ENCODE measurements at places on chromosomes 7 and 10.
A peak's percentile ranks its signal among the peaks of the same experiment; 100 is the strongest.

- DNase-seq, result no peak
Observed at GRCh38 chr7:117154721-117155120, 168.1 kb downstream of the WNT2 start.

- no peak for DNase-seq
Observed at GRCh38 chr10:88620441-88620840, 33.9 kb downstream of the LIPJ start.

DNA sequence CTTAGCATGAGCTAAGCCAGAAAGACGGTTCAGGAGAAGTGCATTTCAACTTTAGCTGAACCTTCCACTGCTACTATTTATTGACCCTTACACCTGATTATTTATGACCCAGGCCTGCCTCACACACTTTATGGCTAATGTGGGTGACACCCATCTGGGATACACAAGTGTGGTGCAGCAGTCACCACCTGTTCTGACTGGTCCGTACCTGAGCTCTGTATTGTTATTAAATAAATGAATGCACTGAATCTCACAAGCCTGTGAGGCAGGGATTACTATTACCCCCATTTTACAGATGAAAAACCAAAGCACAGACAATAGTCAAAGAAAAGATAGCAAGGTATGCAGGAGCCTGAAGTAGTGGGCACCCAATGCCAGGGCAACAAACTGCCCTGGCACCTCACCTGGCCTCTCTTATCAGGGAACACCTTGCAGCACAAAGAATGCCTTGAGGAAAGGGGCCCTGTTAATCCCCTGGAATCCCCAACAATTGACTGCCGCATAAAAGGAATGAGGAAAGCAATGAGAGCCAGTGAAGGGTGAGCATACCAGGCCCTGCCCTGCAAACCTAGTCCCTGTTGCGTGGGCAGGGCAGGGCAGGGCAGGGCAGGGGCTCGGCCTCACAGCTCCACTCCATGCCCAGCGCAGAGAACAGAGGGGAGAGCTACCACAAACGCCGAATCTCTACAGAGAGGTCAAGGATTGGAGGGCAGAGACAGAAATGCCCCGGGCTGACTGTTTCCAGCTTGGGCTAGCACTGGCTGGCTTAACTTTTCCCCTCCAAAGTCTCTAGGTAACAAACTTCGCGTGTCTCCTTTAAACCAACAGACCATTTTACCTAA is 1.3 kb downstream of the ANXA11 start:
- peak; percentile 61 for DNase-seq

- no peak for DNase-seq
Observed at GRCh38 chr10:639751-640672, 49.5 kb downstream of the DIP2C start.

GRCh38 chr7:102284399-102284798 is 2.3 kb upstream of the SH2B2 start:
- no peak for DNase-seq

DNA sequence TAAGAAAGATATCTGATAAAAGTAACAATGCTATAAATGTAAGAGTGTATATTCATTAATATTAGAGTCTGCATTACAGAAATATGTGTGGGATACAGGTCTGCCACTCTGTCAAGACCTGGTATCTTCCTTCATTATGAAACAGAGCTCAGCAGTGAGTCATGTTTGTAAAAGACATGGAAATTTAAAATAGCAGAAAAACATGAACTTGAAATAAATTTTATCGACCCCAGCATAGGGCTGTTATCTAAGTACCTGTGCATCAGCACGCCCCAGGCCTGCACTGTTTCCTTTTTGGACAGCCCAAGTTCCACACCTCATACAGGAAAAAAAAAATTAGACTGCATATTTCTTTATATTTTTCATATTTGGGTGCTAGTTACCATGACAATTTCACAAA is 58.0 kb upstream of the ZPBP start:
- DNase-seq, result no peak

DNA sequence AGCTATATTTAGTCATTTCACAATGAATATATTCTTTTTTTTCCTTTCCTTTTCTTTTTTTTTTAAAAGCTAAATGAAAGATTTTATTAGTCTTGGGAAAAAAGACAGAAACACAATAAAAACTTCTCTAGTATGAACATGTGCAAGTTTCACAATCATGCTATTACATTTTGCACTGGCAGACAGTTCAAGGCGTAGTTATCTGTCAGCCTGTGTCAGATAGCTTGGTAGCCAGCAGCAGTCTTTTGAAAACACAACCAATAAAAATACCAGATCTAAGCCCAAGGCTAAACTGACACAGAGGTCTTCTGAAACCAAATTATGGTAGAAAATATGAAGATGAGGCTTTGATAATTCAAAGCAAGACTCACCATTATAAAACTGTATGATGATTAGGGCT is 205.8 kb upstream of the TEX47 start:
- DNase-seq, result no peak

DNA sequence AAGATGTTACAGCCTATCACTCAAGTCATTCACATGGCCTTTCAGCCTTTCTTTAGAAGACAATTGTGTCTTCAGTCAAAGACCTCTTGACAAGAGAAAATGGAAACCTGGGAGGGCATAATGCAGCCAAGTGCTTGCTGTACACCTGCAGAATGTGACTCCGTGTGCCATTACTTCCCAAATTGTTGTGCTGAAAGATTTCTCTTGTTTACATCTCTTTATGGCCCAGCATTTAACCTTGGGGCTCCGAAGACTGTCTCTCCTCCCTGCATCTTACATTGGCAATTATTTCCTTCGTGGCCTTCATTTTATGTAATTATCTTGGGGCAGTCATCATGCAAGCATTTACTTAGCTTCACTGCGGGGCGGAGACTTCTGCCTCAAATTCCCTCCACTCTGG is 287.0 kb downstream of the TCF7L2 start:
- DNase-seq, result no peak

DNA sequence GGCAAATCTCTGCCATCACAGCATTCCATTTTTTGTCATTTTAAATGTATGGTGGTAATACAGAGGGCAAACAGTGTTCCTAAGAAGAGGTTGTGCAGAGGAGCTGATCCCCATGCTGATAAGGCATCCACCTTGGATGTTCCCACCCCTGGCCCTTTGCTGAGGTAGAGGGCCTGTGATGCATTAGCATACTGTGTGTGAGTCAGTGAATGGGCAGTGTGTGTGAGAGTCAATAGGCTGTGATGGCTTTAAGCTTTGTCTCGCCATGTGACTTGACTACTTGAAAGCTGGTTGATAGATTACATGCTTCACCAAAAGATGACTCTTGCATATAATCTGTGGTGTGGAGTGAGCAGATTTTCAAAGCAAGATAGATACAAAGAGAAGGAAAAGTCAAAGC is 81.3 kb downstream of the INSYN2A start:
- no peak for DNase-seq

DNA sequence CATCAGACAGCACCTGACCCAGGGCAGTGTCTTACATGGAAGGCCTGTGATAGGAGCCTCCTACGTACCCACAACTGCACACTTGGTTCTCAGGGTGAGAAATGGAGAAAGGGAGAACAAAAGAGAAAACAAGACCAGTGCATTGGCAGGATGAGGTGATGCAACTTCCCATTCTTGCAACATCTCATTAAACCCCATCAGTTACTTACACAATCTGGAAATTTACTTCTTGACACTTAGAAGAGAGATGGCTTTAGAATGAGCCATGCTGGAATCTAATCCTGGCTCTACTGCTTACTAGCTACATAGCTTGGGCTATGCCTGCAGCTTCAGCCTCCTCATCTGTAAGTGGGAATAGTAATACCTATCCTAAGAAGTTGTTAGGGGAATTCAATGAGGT is 391.7 kb downstream of the KCNMA1 start:
- DNase-seq, result peak; percentile 14

DNA sequence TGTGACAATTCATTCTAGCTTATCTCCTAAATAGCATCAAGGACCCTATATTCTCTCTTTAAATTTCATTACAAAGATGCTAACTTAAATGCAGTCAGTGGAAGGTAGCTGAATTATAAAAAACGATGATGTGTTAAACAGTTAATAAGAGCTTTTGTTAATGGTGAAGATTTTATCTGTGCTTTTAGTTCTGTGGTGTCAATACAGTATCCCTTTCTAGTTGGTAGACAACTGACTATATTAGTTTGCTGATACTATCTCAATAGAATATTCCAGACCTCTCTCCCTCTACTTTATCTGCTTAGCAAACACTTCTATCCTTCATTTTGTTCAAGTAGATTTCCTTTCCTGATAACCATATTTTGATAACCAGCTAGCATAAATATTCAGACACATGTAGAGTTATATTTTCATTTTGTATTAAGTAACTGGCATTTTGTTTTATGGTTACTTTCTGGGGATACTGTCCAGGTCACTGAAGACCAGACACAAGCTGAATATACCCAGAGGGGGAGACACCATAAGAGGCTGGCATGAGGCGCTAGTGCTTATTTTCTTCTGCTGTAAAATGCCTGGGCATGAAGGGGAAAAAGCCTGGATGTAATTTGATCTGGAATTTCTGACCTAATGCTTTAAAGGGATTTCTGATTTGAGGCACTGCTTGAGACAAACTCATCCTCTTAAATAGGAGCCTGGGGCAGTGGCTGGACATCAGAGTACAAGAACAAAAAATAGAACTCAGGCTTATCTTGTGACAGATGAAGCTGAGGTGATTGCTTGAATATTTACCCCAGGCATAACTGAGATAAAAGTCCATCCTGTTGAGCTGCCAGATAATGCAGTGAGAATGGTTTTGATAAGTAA is 197.5 kb downstream of the MALRD1 start:
- DNase-seq, result no peak

DNA sequence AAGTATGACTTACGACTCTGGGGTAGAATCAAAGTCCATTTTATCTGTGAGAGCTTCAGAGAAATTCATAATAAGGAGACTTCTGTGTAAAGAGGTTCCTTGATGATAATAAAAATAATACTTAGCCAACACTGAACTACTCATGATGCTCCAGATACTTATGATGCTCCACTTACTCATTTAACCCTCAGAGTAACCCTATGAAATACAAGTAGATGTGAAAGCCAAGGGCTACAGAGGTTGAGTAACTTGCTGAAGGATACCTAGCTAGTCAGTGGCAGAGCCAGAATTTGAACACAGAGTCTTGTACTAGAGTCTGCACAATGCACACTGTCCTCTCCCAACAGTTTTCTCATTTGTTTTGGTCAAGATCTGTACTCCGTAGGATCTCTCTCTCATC is 89.5 kb downstream of the HECW1 start:
- DNase-seq, result peak; percentile 43

DNA sequence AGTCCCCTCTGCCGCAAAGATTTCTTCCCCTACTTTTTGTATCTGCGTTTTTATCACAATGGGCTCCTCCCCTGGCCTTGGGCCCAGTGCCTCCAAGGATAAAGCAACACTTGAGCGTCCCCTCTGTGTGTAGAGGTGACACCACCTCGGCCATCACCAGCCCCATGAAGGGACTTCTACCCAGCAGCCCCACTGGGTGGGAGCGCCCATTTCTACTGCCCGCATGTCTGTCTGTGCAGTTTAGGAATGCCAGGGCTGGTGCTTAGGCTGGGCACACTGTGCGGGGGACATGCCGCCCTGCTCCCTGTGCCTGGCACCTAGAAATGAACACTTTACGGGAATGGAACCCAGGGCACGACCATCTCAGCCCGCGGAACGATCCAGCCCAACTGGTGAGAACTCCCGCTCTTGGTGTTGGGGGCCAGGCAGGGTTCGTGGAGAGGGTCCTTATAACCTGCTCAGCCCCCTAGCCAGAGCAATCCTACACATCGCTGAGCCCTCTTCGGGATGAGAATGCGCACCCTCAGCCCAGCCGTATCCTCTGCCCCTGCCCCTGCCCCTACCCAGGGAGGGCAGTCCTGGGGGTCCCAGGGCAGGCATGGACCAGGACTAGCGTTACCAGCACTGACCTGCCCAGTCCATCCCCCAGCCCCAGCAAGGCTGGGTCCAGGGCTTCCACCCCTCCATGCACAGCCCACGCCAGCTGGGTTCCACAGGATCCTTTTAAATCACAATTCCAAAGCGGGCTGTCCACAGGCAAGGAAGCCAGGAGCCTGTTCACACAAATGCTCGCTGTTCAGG is 12.8 kb downstream of the CRYGN start:
- DNase-seq, result no peak

DNA sequence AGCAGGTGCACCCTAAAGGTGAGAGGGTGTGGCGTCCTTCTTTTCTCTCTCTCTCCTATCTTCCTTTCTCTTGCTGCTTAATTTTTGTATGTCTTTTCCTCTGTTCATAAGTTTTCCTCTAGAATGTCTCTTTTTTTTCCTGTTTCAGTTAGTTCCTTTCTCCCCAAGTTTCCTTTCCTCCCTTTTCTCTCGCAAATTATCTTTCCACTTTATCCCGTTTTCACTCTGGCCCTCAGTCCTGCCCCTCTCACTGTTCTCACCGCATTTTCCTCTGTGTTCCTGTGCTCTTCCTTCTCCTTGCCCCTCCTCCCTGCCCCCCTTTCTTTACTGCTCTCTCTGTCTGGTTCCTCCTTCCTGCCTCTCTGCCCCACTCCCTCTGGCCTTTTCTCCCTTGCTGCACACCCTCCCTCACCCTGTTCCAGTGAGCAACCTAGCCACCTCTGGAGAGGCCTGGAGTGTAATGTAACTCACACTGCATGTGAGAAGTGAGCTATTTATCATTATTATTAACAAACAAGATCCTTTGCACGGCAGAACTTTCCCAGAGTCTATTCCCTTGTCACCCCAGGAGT is 158.5 kb downstream of the C10orf105 start:
- no peak for DNase-seq

GRCh38 chr10:121914661-121915060 is 13.2 kb downstream of the ATE1 start:
- DNase-seq, result no peak

DNA sequence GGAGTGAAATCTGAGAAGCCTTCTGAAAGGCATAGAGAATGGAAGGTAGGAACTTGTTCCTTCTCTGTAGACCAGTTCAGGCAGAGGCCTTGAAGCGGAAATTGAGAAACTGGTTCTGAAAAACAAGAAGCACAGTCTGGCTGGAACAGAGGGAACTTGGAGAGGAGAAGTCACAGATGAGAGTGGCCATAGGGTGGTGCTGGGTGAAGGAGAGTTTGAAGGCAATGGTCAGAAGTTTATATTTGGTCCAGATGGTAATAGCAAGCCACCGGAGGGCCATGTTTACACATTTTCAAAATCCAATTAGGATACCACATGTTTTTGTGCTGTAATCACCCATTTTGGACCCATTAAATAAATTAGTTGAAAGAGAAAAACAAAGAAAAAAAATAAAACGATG is 692.5 kb downstream of the INHBA start:
- no peak for DNase-seq

- peak; percentile 20 for DNase-seq
Observed at GRCh38 chr7:95527033-95527775, 41.5 kb downstream of the ASB4 start.

Data from mammary epithelial cell (primary cell).